Stimulated activated CD4-positive, alpha-beta T cell treated with anti-CD3 and anti-CD28 coated beads, Interleukin-2, amount 100 ng/mL, for 4 hours (primary cell): ENCODE measurements at places on chromosomes 2 and 18.

DNA sequence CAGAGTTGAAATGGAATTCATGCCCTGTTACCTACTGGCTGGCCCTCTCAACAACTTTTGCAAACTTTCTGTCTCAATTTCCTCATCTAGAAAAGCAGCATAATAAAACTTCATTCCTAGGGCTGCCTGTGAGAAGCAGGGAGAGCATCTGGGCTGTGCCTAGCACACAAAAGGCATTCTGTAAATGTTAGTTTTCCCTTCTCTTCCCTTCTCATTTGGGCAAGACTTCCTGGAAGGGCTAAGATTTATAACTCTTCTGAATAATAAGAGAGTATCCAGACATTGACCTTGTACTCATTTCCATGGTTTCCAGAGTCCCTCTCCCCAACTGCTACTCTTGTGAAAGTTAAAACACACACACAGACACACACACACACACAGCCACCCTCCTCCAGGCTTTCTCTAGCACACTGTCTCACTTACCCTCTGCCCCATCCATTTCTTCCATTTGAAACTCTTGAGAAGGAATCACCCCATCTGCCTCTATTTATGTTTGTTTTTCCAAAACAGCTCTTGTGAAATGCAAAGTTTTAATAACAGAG, 302.1 kb downstream of the SMAD2 start:
- DNase-seq = no peak

DNA sequence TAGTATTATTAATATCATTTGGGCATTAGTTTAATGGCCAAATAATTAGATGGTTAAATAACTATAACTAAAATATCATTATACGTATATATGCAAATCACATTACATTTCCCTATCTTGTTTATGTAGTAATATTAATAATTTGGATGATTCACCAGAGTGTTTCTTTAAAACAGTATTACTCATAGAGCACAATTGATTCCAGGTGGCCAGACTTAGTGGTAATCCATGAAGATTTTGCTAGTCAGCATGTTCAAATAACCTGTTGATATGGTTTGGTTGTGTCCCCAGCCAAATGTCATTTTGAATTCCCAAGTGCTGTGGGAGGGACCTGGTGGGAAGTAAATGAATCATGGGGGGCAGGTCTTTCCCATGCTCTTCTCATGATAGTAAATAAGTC, 782.3 kb downstream of the LRP1B start:
- no peak for DNase-seq

DNA sequence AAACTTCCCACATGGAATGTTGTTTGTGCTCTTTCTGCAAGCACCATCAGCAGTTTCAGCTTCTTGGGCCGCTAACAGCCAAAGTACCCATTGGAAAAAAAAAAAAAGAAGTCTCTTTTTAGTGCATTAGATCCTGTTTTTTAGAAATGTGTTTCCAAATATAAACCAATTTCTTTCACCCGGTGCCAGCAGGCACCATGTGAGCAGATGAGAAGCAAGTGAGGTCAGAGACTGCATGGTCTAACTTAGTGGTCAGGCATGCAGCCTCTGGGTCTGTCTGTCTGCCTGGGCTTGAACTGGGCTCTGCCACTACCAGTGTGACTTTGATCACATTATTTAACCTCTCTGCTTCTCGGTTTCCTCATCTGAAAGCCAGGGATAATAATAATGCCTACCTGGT, 75.2 kb upstream of the NRP2 start:
- no peak for DNase-seq

- DNase-seq = no peak
These were observed 409.7 kb upstream of the PIK3C3 start for GRCh38 chr18:41545091-41545888.

DNA sequence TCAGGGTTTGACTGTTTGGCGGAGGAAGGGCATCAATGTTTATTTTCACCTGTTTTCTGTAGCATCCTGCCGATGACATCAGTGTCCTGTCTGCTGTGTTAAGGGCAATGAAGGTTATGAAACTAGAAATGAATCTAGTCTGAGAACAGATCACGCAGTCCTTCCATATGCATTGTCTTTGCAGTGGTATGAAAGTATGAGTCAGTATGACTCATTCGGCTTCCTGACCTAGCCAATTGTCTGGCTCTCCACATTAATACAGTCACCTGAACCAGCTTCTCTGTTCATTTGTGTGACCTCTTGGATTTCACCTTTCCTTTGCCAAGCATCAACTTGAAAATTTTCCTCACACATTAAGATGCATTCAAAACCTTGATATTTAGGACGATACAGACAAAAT, 353.8 kb downstream of the RND3 start:
- DNase-seq = no peak

- DNase-seq = peak; percentile 9
These were observed 27.7 kb downstream of the SNORC start for GRCh38 chr2:232897598-232898408.

- DNase-seq = peak; percentile 31
These were observed 43.9 kb upstream of the NEMP2 start for GRCh38 chr2:190578158-190579057.

GRCh38 chr18:37270038-37270665, 295.4 kb downstream of the CELF4 start:
- no peak for DNase-seq

- no peak for DNase-seq
These were observed 222.0 kb upstream of the RAB6C start for GRCh38 chr2:129757366-129757914.

- no peak for DNase-seq
These were observed 46.9 kb downstream of the ODC1 start for GRCh38 chr2:10400978-10401951.

DNA sequence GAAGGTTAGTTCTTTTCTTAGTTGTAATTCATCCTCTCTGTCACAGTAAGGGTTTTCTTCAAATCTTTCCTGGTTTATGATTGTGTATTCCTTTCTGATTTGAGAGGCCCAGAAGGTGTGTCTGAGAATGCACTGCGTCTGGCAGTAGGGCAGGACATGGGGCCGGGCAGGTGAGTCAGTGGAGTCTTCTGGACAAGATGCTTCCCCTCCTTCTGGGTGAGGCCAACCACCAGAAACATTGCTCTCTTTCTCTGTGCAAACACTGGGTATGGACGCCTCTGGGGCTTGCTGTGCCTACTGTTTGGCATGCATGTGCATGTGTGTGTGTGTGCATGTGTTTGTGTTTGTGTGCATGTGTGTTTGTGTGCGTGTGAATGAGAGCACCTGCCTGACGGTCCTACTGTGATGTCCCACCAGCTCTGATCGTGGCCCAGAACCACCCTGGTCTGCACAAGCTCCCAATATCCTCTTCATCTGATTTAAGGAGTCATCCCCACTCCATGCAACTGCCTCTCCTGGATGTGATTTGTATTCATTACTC, 93.2 kb upstream of the DLX2 start:
- DNase-seq = no peak

DNA sequence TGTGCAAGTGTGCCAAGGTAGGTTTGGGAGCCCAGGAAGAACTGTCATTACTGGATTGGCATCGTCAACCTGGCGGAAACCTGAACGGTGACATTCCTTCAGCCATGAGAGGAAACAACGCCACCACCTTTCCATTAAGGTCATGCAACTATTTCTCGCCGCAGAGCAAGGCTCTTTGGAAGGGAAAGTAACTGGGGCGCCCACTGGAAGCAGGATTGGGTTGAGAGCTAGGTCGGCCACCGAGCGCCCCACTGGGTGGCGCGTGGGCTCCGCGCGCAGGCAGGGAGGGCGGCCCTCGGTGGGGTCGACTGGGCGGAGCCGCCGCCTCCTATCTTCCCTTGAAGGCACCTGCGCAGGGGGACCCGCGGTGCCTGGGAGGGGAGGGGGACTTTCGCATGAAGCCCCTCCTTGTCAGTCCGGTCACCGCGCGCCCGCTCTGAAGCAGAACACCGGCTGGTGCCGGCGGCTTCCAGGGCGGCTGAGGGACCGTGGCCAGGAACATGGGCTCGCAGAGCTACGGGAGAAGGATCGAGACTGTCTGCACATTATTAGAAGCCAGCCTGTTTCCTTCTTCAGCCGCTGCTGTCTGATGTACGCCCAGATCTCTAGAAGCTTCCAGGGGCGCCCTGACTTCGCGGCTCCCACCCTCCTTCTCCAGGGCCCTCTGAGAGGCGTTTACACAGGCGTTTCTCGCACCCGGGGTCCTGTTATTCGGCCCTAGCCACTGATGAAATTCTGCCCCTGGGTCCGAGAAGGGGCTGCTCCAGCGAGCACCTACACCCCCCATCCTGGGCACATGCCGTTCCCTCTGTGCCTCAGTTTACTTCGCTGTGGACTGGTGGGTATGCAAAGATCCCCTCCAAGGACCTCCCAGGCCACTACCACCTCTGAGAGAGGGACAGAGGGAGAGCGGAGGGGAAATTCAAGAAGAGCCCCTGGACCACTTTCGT, 27.3 kb upstream of the MAL start:
- no peak for DNase-seq

DNA sequence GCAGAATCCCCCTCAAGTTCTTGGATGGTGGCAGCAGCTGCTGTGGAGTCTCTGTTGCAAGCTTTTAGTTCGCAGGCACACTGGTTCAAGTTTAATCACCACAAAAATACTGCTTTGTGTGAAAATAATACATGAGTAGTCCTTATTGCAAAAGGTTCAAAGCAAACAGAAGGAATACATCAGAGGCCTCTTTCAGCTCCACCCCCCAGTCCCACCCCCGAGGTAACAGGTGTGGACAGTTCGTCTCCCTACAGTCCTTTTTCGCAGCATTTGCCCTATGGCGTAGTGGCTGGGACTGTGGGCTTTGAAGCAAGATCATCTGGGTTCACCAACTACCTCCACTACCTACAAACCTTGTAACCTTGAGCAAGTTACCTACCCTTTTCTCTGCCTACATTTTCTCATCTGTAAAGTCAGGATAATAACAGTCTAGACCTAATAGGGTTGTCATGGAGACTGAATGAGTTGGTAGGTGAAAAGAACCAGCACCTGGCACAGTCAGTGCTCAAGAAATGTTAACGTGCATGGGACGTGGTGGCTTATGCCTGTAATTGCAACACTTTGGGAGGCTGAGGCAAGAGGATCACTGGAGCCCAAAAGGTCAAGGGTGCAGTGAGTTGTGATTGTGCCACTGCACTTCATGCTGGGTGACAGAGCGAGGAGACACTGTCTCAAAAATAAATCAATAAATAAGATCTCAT, 61.7 kb downstream of the TCF7L1 start:
- no peak for DNase-seq

DNA sequence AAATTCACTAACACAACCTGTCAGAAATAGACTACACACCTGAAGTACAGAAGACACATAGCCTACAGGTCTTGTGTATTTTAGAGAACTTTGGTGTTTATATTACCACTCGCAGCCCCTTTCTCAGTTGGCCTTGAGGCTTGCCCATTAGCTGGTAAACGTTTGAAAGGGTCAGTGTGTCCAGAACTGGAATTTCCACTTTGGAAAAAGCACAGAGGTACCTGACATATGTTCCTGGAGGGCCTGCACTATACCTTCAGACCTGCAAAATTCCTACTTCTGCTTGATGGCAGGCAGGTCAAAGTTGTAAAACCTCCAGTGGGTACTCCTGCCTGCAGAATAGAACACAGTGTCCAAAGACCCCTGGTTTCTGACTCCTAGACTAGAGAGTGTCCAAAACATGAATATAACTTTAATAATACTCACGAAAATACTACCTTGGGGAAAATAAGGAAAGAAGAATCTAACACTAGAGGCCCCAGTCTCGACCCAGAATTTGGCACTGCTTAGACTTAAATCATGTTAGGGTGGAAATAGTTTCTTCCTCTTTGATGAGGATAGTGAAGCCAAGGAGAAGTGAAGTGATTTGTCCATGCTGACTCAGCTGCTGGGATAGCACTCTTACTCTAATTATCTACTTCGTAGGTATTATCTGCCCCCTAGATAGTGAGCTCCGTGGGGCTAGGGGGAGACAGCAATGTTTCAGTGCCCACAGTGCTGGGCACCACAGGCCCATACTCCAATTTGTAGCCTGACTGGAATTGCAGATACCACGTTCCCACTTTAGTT, 2.8 kb downstream of the KCTD1 start:
- no peak for DNase-seq

DNA sequence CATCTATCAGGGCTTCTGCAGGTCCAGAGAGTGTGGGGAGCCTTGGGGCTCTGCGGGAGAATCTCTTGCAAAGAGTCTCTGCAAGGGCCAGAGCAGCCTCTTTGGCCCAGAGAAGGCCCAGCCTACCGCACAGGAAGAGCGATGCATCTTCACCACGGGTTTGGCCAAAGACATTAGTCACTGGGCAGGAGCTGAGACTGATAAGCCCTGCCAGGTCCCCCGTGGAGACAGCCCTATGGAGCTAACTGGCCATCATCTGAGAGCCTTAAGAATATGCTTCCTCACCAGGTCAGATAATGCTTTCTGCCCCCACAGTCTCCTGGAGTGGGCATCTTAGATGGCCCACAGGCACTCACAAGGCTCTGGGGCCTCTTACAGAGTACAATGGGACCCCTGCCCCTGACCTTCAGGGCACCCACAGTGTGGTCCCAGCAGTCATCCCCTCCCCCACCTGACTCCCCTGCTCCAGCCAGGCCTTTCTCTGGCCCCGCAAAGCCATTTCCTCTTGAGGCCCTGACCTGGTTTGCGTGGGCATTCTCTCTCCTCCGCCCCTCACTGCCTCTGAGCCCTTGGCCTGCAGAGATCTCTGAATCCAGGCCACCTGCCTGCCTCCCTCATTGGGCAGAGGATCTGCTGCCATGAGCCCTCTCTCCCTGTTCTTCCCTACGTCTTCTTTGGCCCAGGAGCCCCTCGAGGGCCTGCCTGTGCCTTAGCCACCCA, 31.9 kb upstream of the MAPRE3 start:
- DNase-seq = no peak

DNA sequence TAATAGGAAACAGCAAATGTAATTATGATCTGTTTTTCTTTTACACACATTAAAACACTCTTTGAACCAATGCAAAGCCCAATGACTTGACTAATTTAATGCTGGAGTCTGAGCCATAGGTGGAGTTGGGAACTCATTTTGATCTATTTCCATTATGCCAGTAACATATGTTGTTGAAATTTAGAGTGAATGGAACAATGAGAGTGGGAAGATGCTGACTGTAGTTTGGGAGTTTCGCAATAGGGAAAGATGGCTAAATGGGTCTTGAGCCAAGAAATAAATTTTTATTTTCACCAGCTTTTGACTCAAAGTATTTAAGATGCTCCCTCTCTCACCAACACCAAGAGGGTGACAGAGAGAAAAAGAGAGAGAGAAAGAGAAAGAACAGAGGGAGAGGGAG, 246.7 kb downstream of the DLGAP1 start:
- no peak for DNase-seq

- no peak for DNase-seq
These were observed 2.5 kb downstream of the APLF start for GRCh38 chr2:68469935-68470334.

DNA sequence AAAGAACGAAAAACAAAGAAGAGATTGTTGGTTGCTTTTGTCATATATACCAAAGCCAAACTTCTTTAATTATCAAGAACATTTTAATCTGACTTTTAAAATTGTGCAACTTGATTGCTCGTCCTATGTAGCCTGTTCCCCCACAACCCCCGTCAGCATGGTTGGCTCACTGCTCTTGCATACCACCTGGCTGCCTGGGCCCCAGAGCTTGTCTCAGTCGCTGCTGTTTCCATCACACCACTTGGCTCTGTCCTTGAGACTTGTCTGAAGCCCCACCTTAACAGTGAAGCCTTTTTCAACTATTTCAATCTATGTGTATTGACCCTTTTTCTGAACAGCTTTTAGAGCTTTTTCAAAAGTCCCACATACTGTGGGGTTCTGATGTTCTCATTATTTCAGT, 270.8 kb downstream of the ZNF407 start:
- no peak for DNase-seq
